ENCODE measurements at places on chromosomes 5 and 9.

DNA sequence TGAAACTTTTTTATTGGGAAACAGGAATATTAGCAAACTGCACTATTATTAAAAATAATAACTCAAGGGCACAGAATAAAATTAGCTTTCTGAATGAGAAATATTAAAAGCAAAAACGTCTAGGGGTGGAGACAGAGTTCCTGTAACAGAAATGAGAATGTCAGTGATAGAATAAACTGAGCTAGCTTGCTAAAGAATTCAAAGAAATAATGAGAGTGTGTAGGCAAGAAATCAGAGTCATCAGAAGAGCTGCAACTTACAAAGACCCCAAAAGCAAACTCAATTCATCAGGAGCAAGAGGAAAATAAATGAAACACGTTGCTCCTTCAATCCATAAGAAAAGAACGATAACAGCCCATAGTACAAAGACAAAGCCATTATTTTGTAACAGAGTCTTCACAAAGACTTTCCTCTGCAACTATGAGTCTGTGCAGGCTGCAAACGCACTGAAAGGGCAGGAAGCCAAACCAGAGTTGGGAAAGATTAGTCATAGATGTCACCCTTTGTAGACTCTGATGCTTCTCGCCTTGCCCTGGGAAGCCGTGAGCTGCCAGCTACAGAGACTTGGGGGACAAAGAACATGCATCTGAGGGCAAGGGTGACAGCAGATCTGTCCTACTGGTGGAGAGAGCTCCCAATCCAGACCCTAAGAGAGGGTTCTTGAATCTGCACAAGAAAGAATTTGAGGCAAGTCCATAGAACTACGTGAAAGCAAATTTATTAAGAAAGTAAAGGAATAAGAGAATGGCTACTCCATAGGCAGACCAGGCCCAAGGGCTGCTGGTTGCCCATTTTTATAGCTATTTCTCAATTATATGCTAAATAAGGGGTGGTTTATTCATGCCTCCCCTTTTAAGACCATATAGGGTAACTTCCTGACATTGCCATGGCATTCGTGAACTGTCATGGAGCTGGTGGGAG lies 40.8 kb downstream of the SHC3 start:
- DNase-seq = peak; percentile 89

GRCh38 chr5:44372028-44372427 lies 17.2 kb downstream of the FGF10 start:
- no peak for DNase-seq

GRCh38 chr5:87132696-87133095 lies 135.0 kb upstream of the RASA1 start:
- DNase-seq = no peak

- no peak for DNase-seq
Measured at GRCh38 chr5:7980881-7981280, 111.9 kb downstream of the MTRR start.

DNA sequence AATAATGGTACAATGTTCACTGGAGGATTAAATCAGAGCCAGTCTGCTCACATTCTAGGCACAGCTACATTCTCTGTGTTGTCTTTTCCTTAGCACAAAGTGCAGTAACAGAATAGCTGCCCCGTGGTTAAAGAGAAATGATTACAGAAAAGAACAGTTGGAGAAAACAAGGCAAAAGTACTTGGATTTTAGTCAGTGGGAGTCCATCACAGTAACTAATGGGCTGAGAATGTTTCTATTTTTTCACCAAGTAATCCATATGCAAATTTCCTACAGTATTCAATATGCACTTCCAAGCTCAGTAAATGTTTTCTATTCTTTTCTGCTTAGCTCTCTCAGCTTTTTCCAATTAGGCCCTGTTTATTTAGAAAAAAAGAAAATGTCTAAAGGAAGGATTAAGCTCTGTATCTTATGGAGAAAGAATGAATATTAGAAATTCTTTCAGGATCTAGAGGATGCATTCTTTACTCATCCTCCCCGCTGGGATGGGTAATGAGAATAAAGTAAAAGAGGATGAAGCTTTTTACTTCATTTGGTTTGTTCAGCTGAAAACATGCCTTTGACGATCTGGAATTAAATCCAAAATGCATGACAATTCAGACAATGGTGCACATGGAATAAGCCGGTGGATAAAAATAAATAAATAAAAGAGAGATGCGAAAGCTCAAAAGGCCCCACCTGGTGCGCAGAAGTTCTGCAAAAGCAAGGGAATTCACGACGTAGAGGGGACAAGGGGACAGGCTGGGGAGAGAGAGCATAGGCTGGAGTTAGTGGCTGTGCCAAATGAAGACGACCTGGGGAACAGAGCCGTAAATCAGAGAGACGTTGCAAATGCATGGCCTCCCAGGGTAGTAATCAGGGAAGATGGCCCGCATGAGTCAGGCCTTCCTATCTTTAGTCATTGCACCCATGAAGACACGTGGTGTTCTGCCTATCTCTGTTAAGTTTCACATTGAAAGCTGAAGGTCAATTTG lies 345.2 kb downstream of the GLIS3 start:
- no peak for DNase-seq

DNA sequence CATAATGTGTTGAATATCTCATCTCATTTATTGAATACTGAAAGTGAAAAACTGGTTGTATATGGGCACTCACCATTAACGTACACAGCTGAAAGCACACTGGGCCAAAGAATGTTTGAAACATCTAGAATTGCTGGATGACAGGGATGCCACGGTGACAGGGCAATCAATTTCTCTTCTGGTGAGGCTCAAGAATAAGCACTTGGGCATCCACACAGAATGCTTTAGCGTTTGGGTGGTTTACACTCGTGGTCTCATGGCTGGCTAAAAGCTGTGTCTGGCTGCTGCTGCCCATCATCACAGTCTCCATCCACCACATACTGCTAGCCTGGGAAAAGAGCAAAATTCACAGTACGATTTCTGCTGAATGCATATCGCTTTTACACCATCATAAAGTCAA lies 30.7 kb upstream of the IL31RA start:
- DNase-seq = no peak

DNA sequence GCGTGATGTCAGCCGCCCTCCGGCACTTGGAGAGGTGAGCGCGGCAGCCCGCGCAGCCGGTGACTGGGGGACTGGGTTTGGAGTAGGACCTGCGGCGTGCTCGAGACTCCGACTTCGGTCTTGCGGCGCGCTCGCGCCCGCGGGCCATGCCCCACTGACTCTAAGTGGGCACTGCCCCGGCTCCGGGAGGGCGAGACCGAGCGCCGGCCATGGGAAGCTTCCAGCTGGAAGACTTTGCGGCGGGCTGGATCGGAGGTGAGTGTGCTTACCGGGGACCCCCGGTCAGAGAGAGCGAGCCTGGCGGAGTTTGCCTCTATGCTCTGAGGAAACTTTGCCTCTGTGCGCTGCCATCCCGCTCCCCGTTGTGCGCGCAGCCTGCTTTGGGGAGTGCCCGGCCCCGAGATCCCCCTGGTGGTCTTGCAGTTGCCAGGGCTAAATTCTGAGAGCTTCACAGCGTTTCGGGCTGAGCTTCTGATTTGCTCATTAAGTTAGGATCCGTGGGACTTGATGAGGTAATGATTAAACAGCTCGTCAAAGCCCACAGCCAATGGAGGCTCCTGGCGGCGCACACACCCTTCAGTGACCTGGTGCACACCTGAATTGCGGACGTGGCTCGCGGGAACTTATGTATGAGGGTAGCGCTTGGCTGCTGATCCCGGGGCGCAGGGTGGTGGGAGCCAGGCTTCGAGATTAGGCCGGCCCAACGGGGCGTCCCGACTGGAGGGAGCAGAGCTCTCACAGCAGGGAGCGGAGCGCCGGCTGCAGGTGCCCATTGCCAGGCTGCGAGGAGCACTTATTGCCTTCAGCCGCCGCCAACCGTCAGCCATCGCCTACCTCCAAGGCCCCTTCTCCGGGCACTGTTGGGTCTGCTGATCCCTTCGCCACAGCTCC lies at the start of gene SLC25A48:
Gene SLC25A48 (plus strand): TSS at position 25 of the 891 bp plus-strand sequence. CDS start 185 bp downstream, at position 210.
- DNase-seq = no peak

DNA sequence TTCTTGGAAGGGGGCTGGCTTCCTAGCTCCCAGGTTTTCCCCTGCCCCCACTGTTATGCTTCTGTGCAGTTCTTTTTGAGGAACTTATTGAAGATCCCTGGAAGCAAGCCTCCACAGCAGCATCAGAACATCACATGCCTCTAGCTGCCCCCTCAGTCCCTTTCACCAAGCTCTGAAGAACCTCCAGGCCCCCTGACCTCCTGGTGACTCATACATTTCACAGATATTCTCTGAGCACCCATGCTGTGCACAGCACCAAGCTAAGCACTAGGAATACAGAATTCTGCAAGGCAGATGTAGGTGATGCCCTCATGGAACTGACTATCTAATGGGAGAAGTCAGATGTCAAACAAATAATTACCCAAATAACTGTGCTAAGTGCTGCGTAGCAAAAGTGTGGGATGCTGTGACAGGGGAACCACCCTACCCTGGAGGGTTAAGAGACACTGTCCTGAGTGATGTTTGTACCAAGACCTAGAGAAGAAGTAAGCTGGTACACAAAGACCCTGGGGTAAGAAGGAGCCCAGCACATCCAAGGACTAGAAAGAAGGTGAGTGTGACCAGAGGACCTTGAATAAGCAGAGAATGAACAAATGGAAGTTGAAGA lies 213.7 kb upstream of the NR4A3 start:
- no peak for DNase-seq

DNA sequence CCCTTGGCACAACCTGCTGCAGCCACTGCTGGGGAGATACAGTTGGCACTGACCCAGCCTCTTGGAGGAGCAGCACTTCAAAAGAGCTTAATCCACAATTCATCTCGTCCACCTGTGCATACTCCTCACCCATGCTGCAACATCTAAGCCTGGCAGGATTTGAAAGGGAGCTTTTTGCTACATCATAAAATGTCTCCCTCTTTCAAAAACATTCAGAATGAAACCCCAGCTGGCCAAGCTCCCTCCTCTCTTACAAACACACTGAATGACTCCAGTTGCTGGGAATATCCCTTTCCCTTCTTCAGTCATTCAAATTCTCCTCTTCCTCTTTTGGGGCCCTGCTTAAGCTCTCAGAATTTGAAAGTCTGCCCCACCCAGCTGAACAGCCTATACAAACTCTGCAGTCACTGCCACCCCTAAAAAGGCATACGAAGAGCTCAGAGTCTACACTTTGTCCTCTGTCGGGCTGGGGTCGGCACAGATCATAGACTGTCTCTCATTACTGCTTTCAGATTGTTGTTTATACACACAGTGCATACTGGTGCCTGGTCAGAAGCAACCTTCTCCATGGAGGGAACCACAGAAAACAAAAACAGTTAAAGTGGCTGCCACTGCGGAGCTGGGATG lies 8.8 kb upstream of the C5orf15 start:
- no peak for DNase-seq

Measured in foreskin keratinocyte (primary cell).